Epithelial cell of esophagus (primary cell): ENCODE measurements at places on chromosomes 2 and 18.

DNA sequence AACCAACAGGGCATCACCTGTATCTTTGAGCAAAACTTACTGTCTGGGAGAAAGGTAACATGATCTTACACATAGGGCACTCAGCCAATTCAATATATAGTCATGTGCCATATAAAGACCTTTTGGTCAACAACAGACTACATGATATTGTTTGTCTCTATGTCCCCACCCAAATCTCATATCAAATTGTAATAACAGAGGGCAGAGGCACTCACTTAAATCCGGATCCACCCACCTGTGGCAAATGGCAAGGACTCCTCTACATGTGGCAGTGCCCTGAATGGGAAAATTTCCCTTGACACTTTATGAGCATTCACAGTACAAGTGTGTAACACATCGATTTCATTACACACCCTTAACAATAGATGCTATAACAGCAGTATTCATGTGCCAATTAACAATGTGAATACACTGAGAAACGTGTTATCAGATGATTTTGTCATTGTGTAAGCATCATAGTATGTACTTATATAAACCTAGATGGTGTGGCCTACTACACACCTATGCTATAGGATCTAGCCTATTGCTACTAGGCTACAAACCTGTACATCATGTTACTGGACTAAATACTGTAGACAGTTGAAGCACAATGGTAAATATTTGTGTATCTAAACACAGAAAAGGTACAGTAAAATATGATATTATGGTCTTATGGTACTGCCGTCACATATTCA lies 64.2 kb downstream of the STRADB start:
- DNase-seq, result no peak

DNA sequence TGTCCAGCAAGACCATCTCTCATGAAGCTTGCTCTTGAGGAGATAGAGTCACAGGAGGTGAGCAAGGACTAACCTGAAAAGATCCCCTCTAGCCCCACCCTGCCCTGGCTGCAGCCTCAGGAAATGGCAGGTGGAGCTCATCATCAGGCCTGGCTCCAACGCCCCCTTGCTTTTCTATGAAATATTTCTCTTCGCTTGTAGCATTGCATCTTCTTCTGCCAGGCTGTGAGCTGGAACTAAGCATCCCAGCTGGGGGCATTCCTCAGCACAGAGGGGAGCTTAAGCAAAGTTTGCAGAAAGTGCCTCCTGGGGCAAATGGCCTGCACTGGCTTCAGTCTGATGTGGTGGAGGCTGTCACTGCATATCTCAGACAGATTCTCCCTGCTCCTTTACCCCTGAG lies 90.1 kb upstream of the LGALSL start:
- DNase-seq, result no peak

GRCh38 chr2:144206019-144206418 lies 313.9 kb downstream of the ZEB2 start:
- DNase-seq, result no peak

GRCh38 chr2:62042944-62043343 lies 137.5 kb downstream of the COMMD1 start:
- DNase-seq, result peak; percentile 96

DNA sequence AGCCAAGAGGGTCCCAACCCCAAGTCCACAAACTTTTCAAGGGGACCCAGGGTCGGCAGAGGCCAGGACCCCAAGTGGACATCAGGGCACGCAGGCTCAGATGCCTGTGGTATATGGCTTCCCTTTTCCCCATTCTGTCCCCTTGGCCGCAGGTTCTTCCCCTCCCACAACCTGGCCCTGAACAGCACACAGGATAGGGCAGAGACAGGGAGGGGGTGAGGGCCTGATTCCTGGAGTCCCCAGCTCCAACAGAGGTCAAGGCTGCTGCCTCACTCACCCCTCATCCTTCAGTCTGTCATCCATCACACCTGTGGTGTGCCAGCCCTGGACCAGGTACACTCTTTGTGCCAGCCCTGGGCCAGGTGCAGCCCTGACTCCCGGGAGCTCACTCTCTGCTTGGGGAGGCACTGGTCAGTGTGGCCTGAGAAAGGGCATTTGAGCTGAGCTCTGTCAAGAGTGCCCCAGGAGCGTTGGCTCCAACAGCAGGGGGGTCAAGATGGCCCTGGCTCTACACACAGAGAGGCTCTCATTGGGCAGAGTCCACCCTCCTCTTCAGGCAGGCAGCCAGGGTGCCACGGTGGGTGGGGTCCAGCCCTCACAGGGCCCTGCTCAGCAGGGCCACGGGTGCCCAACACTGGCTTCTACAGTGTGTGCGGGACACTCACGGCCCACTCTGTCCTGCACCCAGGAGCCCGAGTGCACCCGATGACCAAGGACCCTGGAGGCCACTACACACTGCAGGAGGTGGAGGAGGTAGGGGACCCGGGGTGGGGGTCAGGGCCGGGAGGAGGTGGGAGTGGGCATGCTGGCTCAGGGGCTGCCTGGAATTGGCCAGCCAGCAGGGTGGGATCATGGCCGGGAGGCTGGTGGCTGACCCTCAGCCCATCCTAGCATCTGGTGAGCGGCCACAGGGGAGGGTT lies 1.6 kb downstream of the AGXT start:
- no peak for DNase-seq

- DNase-seq, result no peak
These were observed 67.9 kb upstream of the ALPP start for GRCh38 chr2:232310696-232311095.
